Progenitor cell of endocrine pancreas (in vitro differentiated cells): ENCODE measurements at places on chromosomes 12 and 14. TPM values are rescaled to one million over a fixed set of nuclear protein-coding genes. Genes with fewer than 3 reads are reported as not detected.
A peak's percentile ranks its signal among the peaks of the same experiment; 100 is the strongest.

- no peak for DNase-seq
- H3K4me1 ChIP-seq, result peaks cover 7% of the 10 kb centered on the region
- no peaks in the 10 kb centered on the region for H3K36me3 ChIP-seq
These were observed 139.8 kb downstream of the TSPAN9 start for GRCh38 chr12:3216726-3217682.

GRCh38 chr14:100397005-100397404 lies 73.9 kb downstream of the SLC25A47 start:
- H3K27ac ChIP-seq, result no peak overlapping the region
- no peaks in the 10 kb centered on the region for H3K36me3 ChIP-seq
- no peak for DNase-seq
- peaks cover 26% of the 10 kb centered on the region for H3K4me1 ChIP-seq
- peaks cover 7% of the 10 kb centered on the region for H3K27me3 ChIP-seq

DNA sequence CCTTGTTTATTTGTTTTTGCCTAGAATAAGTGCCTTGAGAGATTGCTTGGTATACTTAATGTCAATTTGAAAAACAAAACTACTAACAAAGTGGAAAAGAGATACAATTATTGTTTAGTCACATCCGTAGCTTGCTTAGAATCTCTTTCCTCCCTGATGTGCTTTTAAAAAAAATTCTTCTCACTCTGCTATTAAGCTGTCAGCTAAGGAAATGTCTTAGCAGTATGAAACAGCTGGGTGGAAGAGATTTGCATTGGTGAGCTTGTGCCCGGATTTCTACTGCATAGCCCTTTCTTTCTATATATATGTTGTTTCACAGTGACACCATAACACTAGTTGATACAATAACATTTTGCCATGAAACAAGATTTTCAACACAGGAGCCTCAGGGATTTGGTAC lies 229.4 kb upstream of the RGS6 start:
- no peaks in the 10 kb centered on the region for H3K27me3 ChIP-seq
- peaks cover 31% of the 10 kb centered on the region for H3K36me3 ChIP-seq
- H3K4me3 ChIP-seq, result no peak overlapping the region
- H3K27ac ChIP-seq, result no peak overlapping the region
- H3K4me1 ChIP-seq, result peaks cover 12% of the 10 kb centered on the region

GRCh38 chr14:56118611-56119181 lies 485 bp downstream of the PELI2 start:
- H3K27me3 ChIP-seq, result peaks cover 4% of the 10 kb centered on the region
- H3K27ac ChIP-seq, result no peak overlapping the region
- peaks cover 37% of the 10 kb centered on the region for H3K4me1 ChIP-seq
- peak overlapping the region; percentile 49 for H3K4me3 ChIP-seq

DNA sequence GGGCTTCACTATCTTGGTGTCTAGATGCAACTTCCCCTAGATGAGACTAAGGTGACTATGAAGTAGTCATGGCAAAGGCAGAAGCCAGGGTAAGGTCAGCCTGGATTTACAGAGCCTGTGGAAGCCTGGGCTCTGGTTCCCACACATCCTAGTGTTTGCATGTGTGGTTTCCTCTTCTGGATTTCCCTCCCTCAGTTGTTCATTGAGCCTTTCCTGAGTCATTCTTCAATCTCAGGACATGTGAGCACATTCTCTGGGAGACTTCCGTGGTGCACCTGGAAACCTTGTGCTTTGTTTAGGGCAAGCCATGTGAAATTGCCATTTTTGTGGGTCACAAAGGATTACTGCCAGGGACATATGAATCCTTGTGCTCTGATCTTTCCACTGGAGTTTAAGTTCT lies 236.6 kb downstream of the C12orf75 start:
- no peak overlapping the region for H3K4me3 ChIP-seq
- H3K4me1 ChIP-seq, result peaks cover 3% of the 10 kb centered on the region
- H3K27me3 ChIP-seq, result peaks cover 4% of the 10 kb centered on the region
- H3K36me3 ChIP-seq, result no peaks in the 10 kb centered on the region

- peak overlapping the region; percentile 86 for H3K4me3 ChIP-seq
- no peaks in the 10 kb centered on the region for H3K36me3 ChIP-seq
- peaks cover 12% of the 10 kb centered on the region for H3K27me3 ChIP-seq
- peak overlapping the region; percentile 97 for H3K27ac ChIP-seq
These were observed 109.2 kb upstream of the EGLN3 start for GRCh38 chr14:34059925-34060650.

- H3K4me3 ChIP-seq, result no peak overlapping the region
- no peaks in the 10 kb centered on the region for H3K36me3 ChIP-seq
- no peaks in the 10 kb centered on the region for H3K27me3 ChIP-seq
- H3K4me1 ChIP-seq, result peaks cover 70% of the 10 kb centered on the region
These were observed 10.9 kb downstream of the PELI2 start for GRCh38 chr14:56129092-56129491.

DNA sequence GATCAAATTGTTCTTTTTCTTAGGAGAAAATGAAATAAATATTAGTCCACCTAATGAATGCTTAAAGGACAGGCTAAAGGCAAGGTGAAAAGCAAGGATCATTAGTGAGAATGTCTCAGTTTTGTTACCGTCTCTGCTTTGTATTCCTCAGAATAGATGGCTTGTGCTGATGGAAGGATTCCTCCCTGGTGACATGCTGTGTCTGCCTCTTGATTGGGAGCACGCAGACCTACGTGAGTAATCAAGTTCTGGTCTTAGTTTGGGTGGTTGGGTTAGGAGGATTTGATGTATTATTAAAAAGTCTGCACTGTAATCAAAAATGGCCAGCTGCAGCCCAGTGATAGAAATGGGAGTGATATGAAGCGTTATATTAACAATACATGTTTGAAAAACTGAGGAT lies 78.8 kb upstream of the RTL1 start:
- no peaks in the 10 kb centered on the region for H3K36me3 ChIP-seq
- no peaks in the 10 kb centered on the region for H3K4me1 ChIP-seq
- peaks cover 4% of the 10 kb centered on the region for H3K27me3 ChIP-seq
- H3K27ac ChIP-seq, result no peak overlapping the region

GRCh38 chr12:111624540-111624939 lies 25.4 kb upstream of the ATXN2 start:
- no peak for DNase-seq
- H3K27ac ChIP-seq, result peak overlapping the region; percentile 84
- no peaks in the 10 kb centered on the region for H3K27me3 ChIP-seq
- no peak overlapping the region for H3K4me3 ChIP-seq
- no peaks in the 10 kb centered on the region for H3K4me1 ChIP-seq

- peaks cover 4% of the 10 kb centered on the region for H3K4me1 ChIP-seq
- no peak overlapping the region for H3K27ac ChIP-seq
- no peak overlapping the region for H3K4me3 ChIP-seq
These were observed 111.0 kb downstream of the MSRB3 start for GRCh38 chr12:65389436-65389835.

The PMCH gene
- not detected in 2 replicates for total RNA-seq

The CMTM5 gene
- not detected in 2 replicates for total RNA-seq

The TMEM52B gene
- total RNA-seq, result not detected in 2 replicates

The C12orf54 gene
- not detected in 2 replicates for total RNA-seq
